Right cardiac atrium (tissue), 5 donors: ENCODE measurements at places on chromosomes 7 and 10. TPM values are rescaled to one million over a fixed set of nuclear protein-coding genes. Genes with fewer than 3 reads are reported as not detected.

GRCh38 chr10:72260976-72261783, 12.5 kb upstream of the DDIT4 start:
- DNase-seq = no peak

DNA sequence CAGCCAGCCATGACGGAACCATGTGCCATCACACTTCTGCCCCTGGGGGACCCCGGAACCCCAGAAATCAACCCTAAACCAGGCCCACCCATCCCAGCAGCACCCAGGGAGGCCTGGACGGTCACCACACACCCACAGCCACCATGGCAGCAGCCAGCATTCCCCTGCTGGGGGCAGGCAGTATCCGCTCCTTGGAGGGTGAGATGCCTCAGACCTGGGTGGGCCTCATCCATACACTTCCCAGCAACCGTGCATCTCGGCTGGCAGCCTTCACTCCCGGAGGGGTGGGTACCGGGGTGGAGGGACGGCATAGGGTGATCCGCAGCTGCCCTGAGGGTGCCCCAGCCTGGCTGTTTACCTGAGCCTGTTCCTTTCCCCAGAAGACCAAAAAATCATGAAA, 69.1 kb upstream of the FAM20C start:
- DNase-seq = no peak

- DNase-seq = peak; percentile 66
Measured at GRCh38 chr7:112938863-112939573, 147.6 kb downstream of the GPR85 start.

Gene FAM25C
- polyA plus RNA-seq = not detected

Gene LIPJ
- 0.02 TPM for polyA plus RNA-seq

DNA sequence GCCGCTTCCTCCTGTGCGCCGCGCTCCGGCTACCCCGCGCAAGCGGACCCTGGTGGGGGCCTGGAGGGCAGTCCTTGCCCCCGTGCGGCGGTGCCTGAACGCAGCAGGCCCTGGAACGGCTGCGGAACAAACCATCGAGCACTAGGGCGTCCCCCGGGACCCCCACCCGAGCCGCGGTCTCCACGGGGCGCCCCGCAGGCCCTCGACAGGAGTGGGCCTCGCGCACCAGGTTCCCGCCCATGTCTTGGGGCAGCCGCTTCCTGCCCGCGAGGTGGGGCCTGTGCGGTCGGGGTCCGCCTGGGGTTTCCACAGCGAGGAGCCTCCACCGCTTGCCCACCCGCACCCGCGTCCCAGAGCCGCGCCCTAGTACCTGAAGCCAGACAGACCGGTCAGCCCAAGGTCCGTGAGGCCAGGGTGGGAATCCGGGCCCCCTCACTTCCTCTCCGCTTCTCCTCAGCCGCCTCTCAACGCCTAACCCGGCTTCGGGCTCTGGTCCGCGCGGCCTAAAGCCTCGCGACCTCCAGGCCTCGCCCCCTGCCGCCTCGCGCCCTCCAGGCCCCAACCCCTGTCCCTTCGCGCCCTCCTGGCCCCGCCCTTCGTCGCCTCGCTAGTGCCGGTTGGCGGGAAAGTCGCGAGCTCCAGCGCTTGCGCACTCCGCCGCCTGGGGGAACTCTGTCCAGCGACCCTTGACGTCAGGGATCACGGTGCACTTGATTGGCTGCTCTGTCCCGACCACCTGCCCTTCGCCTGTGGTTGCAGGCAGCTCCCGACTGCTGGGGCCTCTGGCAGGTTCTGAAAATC, 7.0 kb upstream of the GBX1 start:
- DNase-seq = peak; percentile 73

DNA sequence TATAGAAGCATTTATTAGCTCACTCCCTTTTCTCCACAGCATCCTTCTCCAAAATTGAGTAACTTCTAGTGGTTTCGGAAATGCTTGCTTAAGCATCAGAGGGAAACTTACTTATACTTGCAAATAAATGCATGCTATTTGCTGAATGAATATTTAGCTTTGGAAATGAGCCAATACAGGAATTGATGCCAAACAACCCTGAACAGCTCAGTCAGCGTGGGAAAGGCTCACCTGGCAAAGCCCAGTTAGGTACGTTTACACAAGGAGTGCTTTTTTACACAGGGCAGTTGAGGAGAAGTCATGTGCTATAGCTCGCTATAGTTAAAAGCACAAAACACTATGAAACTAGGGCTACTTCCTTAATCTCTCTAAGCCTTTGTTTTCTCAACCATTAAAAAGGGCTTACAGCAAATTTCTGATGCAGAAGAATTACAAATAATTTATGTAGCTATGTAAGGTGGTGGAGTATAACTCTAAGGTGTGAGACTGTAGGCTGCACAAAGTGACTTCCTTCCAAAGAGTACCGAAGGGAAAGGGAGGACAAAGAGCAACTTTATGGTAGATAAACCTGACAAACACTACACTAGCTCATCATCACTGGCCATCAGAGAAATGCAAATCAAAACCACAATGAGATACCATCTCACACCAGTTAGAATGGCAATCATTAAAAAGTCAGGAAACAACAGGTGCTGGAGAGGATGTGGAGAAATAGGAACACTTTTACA, 498.2 kb downstream of the PHTF2 start:
- DNase-seq = no peak

- DNase-seq = no peak
Measured at GRCh38 chr10:102762401-102763015, 18.8 kb downstream of the WBP1L start.
